AML-193 (cell line): ENCODE measurements at places on chromosomes 6 and 20.
A peak's percentile ranks its signal among the peaks of the same experiment; 100 is the strongest.

GRCh38 chr20:58709013-58709702 lies 16.6 kb downstream of the NPEPL1 start:
- no peak for DNase-seq

DNA sequence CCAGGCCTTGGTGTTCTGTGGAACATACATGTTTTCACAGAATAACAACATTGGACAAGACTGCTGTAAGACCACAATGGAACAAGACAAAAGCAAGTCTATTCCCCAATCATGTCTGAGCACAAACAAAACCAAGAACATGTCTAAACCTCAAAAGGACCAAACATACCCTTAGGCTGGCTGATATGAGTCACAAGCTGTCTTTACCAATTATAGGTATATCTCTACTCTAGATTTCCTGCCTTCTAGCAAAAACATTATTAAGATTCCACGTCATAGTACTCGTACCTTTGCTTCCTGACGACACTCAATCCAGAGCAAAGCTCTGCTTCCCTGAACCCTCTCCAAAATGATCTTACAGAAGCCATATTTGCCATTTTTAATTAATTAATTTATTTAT lies 15.4 kb upstream of the L3MBTL1 start:
- no peak for DNase-seq

- DNase-seq, result no peak
These were observed 167.5 kb upstream of the TSHZ2 start for GRCh38 chr20:52804497-52805295.

GRCh38 chr6:40946738-40947301 lies 92.2 kb downstream of the UNC5CL start:
- no peak for DNase-seq

DNA sequence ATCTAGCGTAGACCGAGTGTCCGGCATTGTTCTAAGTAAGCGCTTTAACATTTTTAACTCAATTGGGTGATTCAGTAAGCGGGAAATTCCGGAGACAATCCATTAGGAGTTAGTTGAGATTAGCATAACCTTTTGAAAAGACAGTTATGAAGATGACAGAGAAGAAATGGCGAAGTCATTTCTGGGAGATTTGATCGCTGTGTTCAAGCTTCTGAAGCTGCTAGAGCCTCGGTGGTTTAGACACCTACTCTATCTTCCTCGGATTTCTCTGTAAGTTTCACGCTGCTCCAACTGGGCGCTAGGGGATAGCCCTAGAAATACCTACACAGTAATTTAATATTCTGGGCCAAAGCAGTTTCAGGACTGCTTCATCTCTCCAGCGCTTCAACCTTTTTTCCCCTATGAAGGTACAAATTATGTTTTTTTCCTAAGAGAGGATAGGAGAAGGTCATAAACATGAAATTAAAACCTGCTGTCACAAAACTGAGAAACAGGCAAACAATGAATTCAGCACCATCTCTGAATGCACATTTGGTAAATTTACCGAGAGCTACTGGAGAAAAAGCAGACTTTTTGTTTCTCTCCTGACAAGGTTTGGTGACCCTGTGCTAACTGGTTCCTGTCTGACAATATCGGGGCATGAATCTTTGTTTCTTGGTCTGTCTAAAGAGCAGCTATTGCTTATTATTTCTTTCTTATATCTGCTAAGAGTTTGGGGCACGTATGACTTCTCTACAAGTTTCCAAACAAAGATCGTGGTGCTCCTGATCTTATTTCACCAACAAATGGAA lies 22.4 kb downstream of the ZNF311 start:
- peak; percentile 60 for DNase-seq

- DNase-seq, result no peak
These were observed 5.8 kb downstream of the TBPL1 start for GRCh38 chr6:133958791-133959190.

- DNase-seq, result no peak
These were observed 161.3 kb upstream of the PHACTR1 start for GRCh38 chr6:12555267-12555666.

DNA sequence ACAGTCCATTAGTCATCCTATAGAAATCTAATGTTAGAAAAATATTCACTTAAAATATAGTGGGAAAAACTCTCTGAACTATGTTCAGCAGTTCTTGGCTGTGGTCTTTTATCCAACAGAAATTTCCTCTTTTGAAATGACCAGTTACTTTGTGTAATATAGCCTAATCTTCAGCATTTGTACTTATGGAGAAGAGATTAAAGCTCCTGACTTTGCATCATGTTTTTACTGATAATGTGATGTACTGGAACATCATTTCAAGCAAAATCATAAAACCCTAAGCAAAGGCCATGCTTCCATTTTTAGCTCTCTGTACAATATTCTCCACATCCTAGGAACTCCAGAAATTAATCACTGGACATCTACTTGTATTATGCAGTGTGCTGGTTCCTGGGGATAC lies 430.8 kb upstream of the RUNX2 start:
- DNase-seq, result no peak

DNA sequence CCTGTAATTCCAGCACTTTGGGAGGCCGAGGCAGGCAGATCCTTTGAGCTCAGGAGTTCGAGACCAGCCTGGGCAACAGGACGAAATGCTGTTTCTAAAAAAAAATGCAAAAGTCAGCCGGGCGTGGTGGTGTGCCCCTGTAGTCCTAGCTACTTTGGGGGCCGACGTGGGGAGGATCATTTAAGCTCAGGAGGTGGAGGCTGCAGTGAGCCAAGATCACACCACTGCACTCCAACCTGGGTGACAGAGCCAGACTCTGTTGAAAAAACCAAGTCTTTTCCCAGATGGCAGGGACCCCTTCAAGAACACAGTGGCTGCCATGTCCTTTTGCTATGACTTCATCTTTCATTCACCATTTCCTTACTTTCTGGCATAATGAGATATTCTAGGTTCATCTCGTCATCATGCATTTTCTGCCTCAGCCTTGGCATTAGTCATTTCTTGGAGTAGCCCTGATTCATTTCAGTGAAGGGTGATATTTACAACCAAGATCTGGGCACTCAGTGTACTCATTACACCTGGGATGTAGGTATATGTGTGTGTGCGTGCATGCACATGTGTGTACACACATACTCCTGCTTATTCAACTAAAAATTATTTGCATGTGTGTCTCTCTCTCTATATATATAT lies 61.4 kb upstream of the TOX2 start:
- no peak for DNase-seq

DNA sequence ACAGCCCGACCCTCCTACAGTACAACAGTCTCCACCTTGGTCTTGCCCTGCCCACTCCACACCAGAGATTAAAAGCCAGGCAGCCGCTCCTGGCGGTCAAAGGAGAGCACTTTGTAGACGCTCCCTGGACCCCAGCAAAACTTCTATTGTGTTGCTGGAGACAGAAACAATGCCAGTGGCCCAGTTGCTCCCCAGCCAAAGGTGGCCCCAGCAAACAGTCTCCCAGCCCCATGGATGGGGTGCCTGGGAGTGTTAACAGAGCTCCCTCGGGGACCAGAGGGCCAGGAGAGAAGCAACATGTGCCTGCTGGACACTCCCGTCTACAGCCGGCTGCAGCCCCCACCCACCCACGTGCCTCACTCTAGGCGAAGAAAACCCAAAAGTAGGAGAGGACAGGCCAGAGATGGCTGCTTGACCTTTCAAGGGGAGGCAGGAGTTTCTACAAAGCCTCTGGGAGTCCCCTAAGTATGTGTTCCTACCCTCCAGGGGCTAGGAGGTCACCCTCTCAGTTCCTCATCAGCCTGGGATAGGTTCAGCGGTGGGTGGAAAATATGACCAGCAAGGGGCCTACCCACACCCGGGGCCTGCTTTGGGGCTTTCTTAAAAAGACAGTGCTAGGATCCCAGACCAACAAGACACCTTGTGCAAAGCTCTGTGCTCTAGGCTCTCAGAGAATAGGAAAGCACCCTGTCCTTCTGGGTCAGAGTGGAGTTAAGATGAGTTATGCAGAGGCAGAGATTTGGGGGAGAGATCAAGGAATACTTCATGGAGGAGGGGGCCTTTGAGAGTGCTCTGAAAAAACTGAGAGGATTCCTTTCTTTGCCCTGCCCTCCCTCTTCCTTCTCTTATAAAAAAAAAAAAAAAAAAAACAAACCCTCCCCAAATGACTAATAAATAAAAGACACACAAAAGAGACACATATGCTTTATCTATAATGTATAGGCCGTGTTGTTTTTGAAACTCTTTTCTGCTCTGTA lies 19.0 kb upstream of the PREX1 start:
- no peak for DNase-seq

DNA sequence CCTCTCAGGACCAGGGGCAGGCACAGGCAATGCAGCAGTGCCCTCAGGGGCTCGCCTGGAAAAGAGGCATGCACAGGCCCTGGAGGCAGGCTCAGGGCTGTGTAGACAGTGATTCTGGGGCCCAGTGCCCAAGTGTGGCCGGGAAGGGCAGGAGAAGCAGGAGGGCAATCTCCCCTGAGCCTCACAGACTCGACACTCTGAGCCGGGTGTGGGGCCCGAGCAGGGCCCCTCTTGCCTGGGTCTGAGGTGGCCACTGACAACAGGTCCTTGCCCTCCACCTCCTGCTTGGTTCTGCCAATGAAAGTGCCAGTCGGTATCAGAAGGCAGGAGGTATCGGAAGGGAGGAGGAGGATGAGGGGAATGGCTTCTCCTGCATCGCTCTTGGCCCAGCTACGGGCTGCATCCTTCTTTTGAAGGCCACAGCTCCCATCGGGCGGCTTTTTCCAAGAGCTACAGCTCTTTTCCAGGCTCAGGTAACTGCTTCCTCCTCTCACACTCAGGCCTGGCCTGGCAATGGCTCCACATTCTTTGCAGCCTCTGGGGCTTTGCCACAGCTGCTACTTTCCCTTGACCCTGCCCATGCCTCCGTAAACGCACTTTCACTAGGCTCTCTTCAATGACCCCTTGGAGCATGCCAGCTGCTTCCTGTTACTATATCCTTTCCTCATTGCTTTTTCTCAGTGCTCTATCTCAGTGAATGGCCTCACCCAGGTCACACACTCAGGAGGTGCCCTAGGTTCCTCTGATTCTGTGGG lies 24.5 kb downstream of the GABRR2 start:
- DNase-seq, result no peak

- DNase-seq, result no peak
These were observed 17.9 kb downstream of the ABHD12 start for GRCh38 chr20:25372584-25373336.

- no peak for DNase-seq
These were observed 267.9 kb downstream of the THBS2 start for GRCh38 chr6:168985705-168986104.

GRCh38 chr6:152378169-152378568 lies 259.0 kb downstream of the SYNE1 start:
- no peak for DNase-seq

DNA sequence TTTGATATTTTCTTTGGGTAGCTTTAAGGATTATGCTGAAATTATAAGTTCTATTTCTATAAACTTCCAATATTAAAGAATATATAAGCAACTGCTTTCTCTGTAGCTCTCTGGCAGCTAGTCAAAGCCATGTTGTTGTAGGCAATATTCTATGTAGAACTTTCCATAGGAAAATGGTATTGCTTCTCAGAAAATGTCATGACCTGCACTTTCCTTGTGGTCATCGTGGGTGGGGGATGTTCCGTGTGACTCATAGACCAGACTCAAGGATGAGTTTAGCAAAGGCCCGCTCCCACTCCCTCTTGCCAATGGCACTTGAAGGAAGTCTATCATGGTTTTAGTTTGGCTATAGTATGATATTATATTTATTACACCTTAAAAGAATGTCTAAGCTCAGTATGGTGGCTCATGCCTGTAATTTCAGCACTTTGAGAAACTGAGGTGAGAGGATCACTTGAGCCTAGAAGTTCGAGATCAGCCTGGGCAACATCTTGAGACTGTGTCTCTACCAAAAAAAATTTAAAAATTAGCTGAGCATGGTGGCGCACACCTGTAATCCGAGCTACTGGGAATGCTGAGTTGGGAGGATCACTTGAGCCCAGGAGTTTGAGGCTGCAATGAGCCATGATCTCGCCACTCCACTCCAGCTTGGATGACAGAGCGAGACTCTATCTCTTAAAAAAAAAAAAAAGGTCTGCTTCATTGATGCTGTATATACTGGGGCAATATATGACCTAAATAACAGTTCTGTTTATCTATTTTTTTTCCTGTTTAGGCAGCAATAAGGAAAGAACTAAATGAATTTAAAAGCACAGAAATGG lies 36.6 kb upstream of the LTV1 start:
- peak; percentile 71 for DNase-seq
